Cardiac septum (tissue), 1 donor: ENCODE measurements at places on chromosomes 1 and 21. TPM values are rescaled to one million over a fixed set of nuclear protein-coding genes. Genes with fewer than 3 reads are reported as not detected.

PLXNA2 gene
- total RNA-seq = 23.8 TPM

CADM3 gene
- 1.0 TPM for total RNA-seq

CASQ2 gene
- 1,254 TPM for total RNA-seq

TNFSF18 gene
- not detected for total RNA-seq

AUNIP gene
- not detected for total RNA-seq

OR2T5 gene
- total RNA-seq = not detected

CSF3R gene
- 11.8 TPM for total RNA-seq

MTFR1L gene
- total RNA-seq = 187 TPM

C1orf87 gene
- not detected for total RNA-seq

TIAM1 gene
- 2.1 TPM for total RNA-seq

NUF2 gene
- 0.24 TPM for total RNA-seq

BCAN gene
- 0.16 TPM for total RNA-seq

MIXL1 gene
- total RNA-seq = 0.27 TPM

SOAT1 gene
- total RNA-seq = 9.8 TPM

AMPD1 gene
- 0.30 TPM for total RNA-seq

ITPKB gene
- total RNA-seq = 10.5 TPM

OR2T6 gene
- not detected for total RNA-seq

ERICH3 gene
- 0.11 TPM for total RNA-seq

CFAP45 gene
- total RNA-seq = 0.32 TPM

TDRD10 gene
- total RNA-seq = 5.0 TPM

MYOM3 gene
- 249 TPM for total RNA-seq

TRIM17 gene
- 0.46 TPM for total RNA-seq

PTGS2 gene
- 0.81 TPM for total RNA-seq

TNFRSF8 gene
- 1.4 TPM for total RNA-seq

ADAM15 gene
- 69.9 TPM for total RNA-seq

PTPRF gene
- 9.1 TPM for total RNA-seq

FPGT gene
- 14.9 TPM for total RNA-seq

C1orf116 gene
- total RNA-seq = 0.70 TPM

ANXA9 gene
- 0.16 TPM for total RNA-seq
